Spinal cord (tissue), 10 donors: ENCODE measurements at places on chromosomes 1 and 21.

DNA sequence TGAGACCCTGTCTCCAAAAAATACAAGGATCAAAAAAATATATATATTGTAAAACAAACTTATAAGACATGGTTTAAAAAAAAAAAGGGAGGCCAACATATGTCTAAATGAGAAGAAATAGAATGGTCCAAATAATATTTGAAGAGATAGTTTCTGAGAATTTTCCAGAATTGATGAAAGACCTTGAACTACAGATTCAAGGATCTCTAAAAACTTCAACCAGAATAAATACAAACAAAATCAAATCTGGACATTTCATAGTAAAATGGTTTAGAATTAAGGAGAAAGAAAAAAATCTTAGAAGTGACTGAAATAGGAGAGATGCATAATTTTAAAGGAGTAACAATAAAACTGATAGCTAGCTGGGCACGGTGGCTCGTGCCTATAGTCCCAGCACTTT is 45.5 kb upstream of the RCOR3 start:
- no peak for DNase-seq

DNA sequence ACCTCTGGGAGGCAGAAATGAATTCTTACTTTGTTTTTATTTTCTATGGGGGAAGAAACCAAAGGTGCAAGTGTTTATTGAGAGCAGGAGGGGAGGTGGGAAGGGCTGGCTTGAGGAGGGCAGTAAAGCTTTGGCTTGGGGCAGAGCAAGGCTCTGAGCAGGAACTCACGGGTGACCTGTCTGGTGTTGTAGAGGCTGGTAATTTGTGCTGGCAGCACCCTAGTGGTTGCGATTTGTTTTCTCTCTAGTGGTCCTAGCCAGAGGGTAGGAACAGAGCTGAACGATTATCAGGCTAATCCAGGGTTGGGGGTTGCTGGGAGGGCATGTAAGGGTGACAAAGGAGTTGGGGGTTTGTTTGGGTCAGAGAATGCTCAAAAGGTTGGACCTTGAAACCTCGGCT is 16.6 kb downstream of the TMCC2 start:
- no peak for DNase-seq

DNA sequence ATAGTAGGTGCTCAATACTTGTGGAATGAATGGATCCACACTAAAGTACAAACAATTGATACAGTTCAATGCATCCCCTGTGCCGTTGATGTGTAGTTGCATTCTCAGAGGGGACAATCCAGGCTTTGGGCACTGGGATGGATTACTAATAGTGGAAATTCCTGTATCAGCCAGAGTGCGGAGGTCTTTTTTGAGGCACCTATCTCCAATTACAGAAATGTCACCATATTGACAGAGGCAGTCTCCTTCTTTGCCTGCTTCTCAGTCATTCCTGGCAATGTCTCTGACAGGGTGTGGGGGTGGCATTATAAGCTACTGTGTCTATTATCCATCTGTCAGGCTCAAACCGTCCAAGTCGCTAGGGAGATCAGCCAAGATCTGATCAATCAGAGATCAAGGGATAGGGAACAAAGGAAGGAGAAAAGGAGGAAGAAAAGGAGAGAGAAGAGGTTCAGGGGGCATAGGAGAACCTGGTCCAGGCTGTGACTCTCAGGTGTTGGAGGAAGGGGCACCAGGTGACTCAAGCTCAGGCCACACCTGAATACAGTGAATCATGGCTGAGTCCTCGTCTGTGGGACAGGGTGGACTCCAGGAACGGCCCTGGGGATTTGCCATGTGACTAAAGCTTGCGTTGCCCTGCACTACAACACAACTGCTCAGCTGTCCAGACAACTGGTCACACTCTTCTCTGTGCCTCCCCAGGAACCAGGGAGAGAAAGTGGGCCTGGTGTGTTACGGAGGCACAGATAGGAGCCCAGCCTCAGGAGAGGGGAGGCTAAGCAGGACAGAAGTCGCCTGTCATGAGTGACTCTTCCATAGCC is 3.4 kb upstream of the LAMB3 start:
- peak; percentile 71 for DNase-seq

DNA sequence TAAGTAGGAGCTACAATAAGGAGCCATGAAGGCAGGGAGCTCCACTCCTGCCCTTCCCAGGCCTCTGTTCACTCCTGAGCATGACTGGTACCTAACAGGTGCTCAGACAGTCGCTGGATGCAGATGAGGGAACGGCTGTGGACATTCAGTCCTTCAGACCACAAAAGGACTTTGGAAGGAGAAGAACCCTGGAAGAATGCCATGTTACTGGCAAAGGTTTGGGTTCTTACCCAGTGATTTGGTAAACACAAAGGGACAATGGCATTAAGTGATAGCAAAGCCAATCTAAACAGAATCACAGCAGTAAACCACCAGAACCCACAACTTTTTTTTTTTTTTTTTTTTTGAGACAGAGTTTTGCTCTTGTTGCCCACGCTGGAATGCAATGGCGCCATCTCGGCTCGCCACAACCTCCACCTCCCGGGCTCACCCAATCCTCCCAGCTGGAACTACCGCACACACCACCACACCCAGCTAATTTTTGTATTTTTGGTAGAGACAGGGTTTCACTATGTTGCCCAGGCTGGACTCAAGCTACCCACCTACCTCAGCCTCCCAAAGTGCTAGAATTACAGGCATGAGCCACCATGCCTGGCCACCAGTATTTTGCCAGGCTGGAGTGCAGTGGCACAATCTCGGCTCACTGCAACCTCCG is 7.5 kb upstream of the CBR3 start:
- no peak for DNase-seq

GRCh38 chr1:203726417-203726867 is 38.5 kb upstream of the LAX1 start:
- DNase-seq: no peak

DNA sequence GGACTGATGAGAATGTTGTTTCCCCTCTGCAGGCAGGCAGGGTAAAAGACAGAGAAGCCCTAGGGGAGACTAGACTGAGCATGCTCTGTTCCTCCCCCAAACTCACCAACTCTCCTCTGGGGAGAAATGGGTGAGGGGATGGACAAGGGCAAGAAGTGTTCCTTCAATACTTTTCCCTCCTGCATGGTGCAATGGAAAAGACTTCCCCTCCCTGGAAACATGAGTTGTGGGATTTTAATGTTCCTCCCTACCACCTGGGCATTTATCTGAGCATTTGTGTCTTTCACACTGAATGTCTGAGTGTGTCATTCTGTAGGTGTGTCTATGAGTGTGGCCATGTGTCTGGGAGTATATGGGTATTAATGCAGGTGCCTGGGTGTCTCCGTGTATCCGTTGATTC is 275.7 kb downstream of the C1orf94 start:
- no peak for DNase-seq

DNA sequence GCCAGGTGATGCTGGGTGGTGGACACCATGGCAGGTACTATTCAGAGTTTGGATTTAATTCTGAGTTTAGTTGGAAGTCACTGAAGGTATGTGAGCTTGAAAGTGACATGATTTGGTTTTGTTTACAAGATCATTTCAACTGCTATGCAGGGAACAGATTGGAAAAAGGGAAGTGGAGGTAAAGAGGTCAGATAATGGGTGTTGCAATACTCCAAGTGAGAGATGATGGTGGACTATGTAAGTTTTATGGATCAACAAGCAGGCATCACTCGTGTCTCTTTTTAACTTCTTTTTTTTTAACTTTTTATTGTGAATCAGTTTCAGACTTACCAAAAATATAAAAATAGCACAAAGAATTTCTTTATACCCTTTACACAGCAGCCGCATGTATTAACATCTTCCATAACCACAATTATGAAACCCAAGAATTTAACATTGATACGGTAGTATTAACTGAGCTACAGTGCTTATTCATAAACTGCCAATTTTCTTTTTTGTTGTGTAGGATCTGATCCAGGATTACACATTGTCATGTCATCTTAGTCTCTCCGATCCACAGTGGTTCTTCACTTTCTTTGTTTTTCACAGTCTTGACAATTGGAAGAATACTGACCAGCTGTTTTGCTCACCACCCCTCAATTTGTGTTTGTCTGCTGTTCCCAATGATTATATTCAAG is 24.9 kb upstream of the NHLH2 start:
- DNase-seq: no peak

DNA sequence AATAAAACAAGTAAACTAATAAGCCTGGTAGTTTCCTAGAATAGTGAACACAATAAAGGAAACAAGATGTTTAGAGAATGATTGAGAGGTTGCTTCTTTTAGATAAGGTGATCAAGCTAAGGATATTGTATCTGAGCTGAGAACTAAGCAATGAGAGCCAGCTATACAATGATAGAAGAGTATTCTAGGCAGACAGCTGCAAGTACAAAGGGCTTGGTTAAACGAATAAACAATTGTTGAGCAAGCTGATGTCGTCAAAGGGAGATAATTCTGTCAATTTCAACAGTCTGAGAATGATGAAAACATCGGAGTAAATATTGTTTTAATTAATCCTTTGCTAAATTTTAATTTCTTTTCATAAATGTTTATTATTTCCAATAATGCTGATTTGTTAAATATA is 5.5 kb upstream of the FH start:
- DNase-seq: no peak

- no peak for DNase-seq
These were observed 59.6 kb upstream of the OLIG2 start for GRCh38 chr21:32966120-32966519.

DNA sequence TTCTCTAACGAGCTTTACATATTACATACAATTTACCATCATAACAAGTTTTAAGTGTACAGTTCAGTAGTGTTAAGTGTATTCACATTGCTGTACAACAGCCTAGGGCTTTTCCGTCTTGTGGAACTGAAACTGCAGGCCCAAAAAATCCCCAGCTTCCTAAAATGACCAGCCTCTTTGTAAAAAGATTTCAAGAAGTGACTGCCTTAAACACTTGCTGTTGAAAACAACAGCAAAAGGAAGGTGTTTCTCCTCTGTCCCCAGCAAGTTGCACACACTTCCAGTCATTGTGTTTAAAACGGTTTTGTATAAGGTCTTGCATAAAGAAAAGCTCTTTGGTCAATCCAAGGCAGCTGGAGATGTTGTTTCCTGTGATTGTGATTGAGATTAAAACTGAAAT is 16.0 kb upstream of the GBP1 start:
- no peak for DNase-seq

GRCh38 chr1:213366141-213366831 is 315.2 kb downstream of the RPS6KC1 start:
- DNase-seq: no peak

GRCh38 chr21:7917729-7918128 is 2603.7 kb upstream of the TPTE start:
- DNase-seq: no peak

DNA sequence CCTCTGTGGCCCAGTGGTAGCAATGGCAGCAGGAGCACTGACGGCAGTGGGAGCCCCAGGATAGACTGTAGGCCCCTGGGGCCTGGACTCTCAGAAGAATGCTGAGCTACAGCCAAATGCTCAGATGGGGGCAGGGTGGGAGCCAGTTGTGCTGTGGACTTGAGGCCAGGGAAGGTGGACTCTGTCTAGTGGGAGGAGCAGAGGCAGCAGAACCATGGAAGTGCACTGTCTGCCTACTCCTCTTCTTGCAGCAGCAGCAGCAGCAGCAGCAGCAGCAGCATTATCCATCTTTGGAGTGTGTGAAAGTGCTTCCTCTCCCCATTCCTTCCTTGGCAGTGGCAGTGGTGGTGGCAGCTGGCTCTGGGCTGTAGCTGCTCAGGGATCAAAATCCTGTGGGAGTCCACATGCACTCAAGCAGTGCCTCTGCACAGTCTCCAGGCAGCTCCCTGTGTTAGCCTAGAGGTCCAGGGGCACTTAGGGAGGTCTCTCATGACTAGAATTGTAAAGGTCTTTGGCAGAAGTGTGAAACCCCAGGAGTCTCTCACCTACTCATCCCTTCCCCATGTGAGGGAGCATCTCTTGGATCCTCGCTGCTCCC is 917.9 kb upstream of the B3GALT2 start:
- no peak for DNase-seq

GRCh38 chr21:46157396-46157986 is 2.1 kb upstream of the FTCD start:
- no peak for DNase-seq

DNA sequence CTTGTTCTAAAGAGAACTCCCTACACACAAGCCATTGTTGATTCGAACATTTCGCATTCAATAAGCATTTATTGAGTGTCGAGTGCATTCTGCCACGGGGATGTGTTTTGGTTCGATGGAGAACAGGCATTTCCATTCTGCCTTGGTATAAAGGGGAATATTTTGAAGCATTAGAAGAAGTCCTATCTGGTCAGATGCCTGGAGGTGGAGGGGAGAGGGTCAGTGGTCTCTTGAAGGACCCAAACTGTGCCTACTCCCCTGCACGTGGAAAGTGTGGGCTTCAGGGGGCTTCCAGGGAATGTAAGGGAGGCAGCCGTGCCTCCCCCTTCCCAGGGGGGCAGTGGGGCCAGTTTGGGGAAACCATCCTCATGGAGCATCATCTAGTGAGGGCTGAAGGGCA is 8.3 kb downstream of the AJAP1 start:
- no peak for DNase-seq

GRCh38 chr1:45820788-45821187 is 17.4 kb downstream of the MAST2 start:
- no peak for DNase-seq

- no peak for DNase-seq
These were observed 64.9 kb downstream of the PCNT start for GRCh38 chr21:46388896-46389295.

- no peak for DNase-seq
These were observed 28.5 kb upstream of the SIPA1L2 start for GRCh38 chr1:232658386-232658785.

DNA sequence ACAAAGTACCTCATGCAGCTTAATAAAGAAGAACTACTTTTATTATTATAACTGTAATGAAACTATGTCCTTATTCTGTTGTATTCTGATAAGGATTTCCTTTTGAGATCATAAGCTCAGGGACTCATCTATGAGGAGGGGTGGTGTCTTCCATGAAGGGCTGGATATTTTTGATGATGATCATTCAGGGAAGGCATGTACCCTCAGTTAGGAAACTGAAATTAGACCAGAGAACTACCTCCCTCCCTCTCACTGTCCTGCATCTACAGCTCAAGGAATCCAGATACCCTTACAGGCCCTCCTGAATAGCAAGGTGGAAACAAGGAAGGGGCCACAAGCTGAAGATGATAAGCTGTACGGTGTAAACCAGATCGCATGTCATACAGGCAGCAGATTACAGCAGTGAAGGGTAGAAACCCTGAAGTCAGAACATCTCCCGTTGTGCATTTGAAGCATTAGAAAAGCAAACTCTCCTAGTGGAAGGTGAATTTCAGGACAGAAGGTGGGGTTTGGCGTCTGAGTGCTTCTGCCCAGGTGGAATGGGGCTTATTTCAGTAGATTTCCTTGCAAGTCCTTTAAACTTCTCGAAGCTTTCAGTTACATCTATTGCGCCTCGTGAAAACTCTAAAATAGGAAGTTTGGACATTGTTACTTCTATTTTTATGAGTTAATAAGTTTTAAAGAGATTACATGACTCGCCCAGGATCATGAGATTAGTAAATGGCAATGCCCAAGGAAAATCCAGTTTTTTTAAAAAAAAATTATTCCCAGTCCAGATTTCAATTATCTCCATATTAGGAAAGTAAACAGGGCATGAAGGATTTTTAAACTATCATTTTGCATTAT is 101.1 kb upstream of the HNRNPU start:
- no peak for DNase-seq

GRCh38 chr1:87826681-87827251 is 498.1 kb downstream of the LMO4 start:
- no peak for DNase-seq

GRCh38 chr1:151267760-151268159 is 13.2 kb downstream of the PSMD4 start:
- no peak for DNase-seq
